ENCODE measurements at places on chromosomes 7 and 10.

GRCh38 chr7:117061751-117062150 lies 108.5 kb downstream of the ST7 start:
- DNase-seq: peak; percentile 40

GRCh38 chr10:15363031-15363430 lies 8.1 kb downstream of the FAM171A1 start:
- DNase-seq: peak; percentile 66

GRCh38 chr7:14179781-14180180 lies 190.3 kb upstream of the ETV1 start:
- no peak for DNase-seq

GRCh38 chr7:137987563-137987962 lies 14.3 kb downstream of the CREB3L2 start:
- DNase-seq: no peak

GRCh38 chr7:20539201-20539600 lies 76.3 kb upstream of the ABCB5 start:
- peak; percentile 38 for DNase-seq

GRCh38 chr7:132402096-132402495 lies 174.2 kb downstream of the PLXNA4 start:
- no peak for DNase-seq

DNA sequence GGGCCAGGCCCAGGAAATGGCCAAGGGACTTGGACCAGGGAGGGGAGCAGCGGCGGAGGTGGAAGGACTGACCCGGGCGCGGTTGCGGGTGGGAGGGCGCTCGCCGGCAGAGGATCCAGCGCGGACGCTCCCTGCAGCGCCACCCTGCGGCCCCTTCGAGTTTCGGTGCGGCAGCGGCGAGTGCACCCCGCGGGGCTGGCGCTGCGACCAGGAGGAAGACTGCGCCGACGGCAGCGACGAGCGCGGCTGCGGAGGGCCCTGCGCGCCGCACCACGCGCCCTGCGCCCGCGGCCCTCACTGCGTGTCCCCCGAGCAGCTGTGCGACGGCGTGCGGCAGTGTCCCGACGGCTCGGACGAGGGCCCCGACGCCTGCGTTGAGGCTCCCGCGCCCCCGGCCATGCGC lies 16.8 kb upstream of the ZNF467 start:
- peak; percentile 6 for DNase-seq
